ENCODE measurements at places on chromosomes 3 and 15.
A peak's percentile ranks its signal among the peaks of the same experiment; 100 is the strongest.

DNA sequence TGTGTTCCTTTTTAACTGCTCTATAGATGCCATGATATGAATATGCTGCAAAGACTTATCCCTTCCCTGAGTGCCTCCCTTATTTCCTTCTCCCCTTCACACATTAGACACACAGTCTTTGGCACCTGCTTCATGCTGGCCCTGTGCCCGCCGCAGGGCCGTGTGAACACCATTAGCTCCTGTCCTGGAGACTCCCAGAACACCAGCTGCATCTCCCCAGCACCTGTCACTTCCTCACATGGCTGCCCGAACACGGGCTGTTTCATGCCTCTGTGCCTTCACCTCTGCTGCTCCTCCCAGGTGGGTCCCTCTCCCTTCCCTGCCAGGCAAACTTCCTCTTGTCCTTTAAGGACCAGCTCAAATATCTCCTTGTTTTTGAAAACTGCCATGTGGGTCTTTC lies 40.5 kb upstream of the SEC13 start:
- DNase-seq = no peak

DNA sequence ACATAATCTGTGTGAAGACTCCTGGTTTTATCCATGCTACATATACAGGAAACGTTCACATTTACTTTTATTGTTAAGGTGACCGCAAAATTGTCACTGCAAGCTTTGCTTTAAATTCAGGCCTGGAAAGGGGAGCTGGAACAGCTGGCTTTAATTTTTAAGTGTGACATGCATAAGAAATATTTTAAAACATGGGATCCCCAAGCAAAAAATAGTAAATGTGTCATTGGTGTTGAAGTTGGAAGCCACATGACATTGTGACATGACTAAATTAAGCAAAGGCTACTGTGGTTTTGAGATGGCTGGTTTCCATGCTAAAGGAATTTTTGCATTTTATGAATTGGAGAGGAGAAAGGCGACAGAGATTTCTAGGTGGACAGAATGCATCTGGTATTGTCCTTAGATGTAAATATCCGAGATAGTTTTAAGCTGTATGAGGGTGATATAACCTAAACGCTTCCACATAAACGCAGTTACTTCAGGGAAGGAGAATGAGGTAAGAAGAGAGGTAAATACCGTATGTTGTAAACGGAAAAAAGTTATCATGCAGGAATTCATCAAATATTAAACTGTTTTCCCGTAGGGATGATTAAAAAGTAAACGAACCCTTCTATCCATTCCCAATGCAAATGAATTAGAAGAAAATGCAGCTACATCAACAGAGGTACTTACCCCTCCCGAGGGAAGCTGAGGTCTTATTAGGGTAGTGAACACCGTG lies 927 bp upstream of the FYTTD1 start:
- no peak for DNase-seq

GRCh38 chr15:66631616-66632263 lies 65.9 kb upstream of the LCTL start:
- no peak for DNase-seq

DNA sequence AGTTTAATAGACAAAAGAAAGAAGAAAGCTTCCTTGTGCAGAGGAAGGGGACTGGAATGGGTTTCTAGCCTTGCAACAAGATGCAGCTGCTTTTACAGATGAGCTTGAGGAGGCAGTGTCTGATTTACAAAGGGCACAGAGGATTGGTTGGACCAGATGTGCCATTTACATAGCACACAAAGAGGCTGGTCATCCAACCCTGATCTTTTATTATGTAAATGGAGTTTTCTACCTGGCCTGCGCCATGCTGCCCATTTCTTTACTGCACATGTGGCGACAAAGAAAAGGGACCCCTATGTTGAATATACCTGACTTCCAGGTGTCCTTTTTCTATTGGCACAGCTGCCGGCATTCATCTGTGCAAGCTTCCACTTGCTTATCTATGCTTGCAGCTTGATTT lies 409.4 kb upstream of the FRG2C start:
- no peak for DNase-seq

DNA sequence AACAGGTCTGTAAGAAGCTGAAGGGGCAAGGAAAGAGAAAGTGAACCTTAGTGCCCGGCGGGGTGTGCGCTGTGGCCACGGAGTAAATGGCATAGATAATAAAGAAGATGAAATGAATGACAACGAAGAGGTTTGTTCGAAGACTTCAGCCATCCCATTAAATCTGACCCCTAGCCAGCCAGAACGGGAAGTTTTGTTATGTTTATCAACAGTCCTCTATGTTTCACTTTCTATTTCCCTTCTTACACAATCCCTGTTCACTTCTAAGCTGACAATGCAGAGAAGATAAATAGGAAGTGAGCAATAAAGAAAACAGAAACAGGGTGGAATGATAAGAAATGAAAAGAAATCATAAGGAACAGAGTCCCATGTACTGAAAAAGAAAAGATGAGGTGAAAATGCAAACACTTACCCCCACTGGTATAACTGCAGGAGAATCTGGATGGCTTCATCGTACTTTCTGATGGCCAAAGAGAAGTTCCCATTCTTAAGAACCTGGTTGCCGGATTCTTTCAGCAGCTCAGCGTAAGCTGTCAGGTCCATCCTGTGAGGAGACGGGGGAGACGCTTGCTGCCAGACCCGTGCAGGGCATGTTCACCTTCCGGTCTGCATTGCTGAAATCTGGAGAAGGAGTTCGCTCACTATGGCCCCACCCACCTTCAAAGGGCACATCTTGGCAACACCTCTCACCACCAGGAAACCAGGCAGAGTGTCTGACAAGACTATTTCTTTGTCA lies 36.8 kb downstream of the TRANK1 start:
- DNase-seq = no peak

- DNase-seq = no peak
Observed at GRCh38 chr3:52153389-52154096, 680 bp downstream of the POC1A start.

GRCh38 chr15:96054621-96055020 lies 275.9 kb upstream of the NR2F2 start:
- DNase-seq = no peak

GRCh38 chr15:91022075-91022831 lies at the start of gene VPS33B:
Gene VPS33B, minus strand, starts transcription at chr15:91022594. Its CDS starts 345 bp downstream, at chr15:91022249.
- DNase-seq = peak; percentile 43

- DNase-seq = peak; percentile 6
Observed at GRCh38 chr3:2099028-2099671, 484 bp downstream of the CNTN4 start.

GRCh38 chr15:82530006-82530405 lies 10.3 kb downstream of the RPS17 start:
- no peak for DNase-seq

GRCh38 chr3:55668359-55668758 lies 181.3 kb upstream of the WNT5A start:
- DNase-seq = no peak

- no peak for DNase-seq
Observed at GRCh38 chr3:72657666-72658065, 190.6 kb downstream of the SHQ1 start.

DNA sequence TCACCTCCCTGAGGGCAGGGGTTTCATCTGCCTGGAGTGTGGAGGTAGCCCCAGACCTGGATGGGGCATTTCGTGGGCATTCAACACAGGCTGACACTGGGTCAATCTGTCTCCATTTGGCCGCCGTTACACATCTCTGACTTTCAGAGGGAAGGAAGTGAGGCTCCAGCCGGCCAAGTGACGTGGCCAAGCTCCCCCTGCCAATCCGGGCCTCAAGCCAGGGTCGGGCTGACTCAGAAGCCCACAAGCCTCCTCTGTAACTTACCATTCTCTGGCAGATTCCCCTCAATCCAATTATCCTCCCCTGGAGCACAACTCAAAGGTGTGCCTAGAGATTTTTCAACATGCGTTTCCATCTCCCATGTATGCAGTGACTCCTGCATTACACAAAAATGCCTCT lies 227.6 kb downstream of the KLF13 start:
- DNase-seq = no peak

- DNase-seq = no peak
Observed at GRCh38 chr3:61743686-61744242, 182.4 kb downstream of the PTPRG start.

- DNase-seq = no peak
Observed at GRCh38 chr3:11240496-11240895, 31.7 kb upstream of the ATG7 start.

DNA sequence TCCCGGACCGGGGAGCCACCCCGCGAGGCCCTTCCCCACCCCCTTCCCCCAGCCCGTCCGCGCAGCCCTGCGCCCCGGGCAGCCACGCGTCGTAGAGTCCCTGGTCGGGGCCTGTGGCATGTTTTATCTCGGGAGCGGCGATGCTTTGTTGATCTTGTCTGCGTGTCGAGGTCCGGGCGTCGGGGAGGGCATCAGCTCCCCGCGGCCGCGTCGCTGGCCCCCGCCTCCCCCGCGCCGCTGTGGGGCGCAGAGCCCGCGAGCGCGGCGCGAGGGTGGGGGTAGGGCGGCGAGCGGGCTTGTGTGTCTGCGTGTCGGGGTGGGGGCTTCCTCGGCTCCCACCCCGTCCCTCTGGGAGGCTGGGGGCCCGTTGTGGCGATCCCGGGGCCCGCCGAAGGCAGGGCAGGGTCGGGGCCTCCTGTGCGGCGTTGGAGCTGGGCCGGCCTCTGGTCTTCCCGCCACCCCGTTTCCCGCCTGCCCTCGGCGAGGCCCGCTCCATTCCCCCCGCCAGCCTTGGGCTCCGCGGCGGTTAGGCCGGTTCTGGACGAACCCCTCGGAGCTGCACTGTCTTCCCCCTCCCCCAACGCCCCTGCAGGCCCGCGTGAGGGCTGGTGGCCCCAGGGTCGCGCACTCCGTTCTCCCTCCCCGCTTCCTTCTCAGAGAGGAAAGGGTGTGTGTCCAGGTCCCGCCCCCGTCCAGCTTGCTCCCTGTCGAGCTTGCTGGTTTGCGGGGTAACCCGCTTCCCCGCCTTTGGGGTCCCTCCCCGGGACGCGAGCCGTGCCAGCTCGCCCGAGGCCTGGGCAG lies 695 bp downstream of the GMPS start:
- DNase-seq = no peak

DNA sequence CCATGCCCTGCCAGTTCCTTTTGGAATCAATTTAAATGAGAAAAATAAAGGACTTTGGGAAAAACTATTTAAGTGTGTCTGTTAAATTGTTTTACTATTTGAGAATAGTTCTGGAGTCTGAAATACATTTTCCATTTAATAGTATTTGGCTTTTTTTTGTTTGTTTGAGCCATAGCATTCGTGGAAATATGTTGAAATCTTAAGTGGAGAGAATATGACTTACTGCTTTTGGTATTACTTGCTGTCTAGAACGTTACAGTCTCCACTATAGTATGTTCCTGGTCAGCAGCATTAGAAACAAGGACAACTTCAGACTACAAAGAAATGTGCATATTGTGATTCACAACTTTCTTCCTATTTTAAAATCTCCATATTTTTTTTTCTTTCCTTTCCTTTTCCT lies 179.4 kb downstream of the GHSR start:
- no peak for DNase-seq
